NCI-H1417 (cell line): ENCODE measurements at places on chromosomes 4 and X.
A peak's percentile ranks its signal among the peaks of the same experiment; 100 is the strongest.

DNA sequence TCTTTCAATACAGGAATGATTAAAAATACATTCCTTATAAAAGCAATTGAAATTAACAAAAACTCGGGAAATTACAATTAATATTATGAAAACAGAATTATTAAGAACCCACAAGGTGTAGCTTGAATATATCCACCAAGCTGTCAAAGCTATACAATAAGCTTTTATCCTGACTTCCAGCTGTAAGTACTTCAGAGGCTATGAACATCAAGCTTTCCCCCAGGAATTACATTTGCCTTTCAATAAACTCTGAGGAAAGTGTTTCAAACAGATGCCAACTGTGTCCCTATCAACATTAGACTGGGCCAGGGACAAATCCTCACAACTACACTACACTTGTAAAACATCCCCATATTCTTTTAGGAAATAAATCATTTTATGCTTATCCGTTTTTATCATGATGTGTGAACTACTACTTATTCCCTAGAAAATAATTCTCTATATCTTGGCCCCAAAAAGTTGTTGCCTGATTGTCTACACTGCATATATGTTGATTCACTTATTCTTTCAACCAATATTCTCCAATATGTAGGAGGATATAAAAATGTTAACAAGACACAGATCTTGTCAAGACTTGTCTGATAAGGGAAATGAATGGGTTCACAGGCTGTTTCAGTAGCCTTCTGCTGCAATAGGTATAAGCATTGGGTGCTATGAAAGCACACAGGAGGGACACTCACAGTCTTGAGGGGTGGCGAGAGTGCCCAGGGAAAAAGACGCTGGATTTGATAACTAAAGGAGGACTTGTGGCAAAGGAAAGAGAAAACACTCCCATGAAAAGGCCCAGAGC, 494.1 kb downstream of the CENPC start:
- no peak for DNase-seq

GRCh38 chrX:136354201-136354600, 53.4 kb downstream of the ADGRG4 start:
- DNase-seq = no peak

DNA sequence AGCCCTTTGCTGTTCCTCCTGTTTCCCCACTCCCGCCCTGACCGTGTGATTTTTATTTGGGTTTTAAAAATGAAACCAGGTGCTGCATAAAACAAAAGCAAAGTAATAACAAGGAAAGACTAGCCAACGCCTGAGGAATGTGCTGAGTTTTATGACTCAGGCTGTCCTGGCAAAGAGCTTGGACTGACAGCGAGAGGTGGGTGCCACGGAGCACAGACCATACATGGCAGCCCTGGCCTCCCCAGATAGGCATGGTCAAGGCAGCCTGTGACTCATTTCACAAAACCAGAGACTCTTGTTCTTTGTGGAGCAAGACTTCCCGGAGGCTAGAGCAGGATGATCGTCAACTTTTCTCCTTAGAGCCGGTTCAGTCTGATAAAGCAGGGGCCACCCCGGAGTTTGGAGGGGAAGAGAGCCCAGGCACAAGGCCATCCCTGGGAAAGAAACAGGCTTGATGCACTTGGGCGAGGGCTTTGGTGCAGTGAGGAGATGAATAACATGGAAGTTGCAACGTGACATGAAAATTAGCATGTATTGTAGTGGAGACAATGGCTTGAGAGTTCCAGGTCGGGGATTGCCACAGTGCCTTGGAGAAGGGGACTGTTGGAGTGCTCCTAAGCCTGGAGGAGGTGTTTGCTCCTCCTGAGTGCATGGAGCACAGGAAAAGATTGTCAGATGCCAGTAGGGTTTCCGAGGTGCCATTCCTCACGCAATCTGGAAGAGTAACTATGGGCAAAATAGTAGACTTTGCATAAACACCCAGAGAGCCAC, 54.8 kb downstream of the C4orf51 start:
- DNase-seq = no peak

DNA sequence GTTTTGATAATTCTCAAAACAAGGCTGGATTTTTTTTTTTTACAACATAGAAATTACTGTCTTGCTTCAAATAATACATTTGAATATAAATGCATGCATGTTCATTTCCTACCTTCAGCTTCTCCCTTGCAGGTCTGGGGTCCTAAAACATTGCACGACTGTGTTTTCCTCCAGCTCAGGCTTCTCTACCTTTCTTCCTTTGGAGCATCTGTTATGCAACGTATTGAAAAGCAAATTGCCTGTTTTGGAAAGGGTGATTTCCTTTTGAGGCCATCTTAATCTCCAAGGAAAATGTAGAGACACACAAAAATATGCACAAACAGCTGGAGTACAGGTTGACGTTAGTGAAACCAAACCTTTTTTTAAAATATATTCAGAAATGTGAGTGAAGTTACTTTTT, 115.6 kb upstream of the TLL1 start:
- peak; percentile 6 for DNase-seq

- DNase-seq = no peak
Observed at GRCh38 chrX:53075011-53075410, 7.2 kb upstream of the TSPYL2 start.

- no peak for DNase-seq
Observed at GRCh38 chrX:149284616-149285015, 220.5 kb downstream of the IDS start.

GRCh38 chr4:10072420-10073017, 44.1 kb downstream of the WDR1 start:
- DNase-seq = no peak

DNA sequence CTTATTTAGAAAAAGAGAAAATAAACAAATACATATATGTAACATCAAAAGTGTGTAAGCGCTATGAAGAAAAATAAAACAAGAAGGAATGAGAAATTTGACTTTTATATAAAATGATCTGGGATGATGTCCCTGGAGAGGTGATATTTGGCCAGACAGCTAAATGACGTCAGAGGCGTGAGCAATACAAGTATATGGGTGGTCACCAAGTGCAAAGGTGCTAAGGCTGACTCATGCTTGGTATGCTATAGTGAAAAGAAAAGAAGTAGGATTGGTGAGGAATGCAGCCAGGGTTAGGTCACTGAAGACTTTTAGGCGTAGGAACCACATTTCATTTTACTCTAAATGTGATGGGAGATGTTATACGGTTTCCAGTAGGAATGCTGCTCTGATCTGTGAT, 1049.1 kb upstream of the TENM3 start:
- no peak for DNase-seq

- no peak for DNase-seq
Observed at GRCh38 chr4:89114100-89114499, 2.8 kb downstream of the TIGD2 start.

DNA sequence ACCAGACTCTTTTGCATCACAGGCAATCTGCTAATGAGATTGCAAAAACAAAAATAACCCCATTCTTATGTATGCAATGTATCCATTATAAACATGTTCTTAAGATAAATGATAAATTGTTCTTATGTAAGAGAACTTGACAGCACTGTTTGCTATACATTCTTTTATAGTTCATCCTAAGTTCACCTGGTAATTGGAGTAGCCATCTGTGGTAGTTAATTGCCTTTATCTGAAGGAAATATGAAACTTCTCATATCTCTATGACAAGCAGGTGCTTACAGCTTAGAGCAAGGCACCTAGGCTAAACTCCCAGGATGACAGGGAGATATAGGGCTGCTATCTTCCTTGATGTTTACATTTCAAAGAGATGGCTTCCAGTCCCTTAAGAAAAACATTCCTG, 21.3 kb upstream of the CLCN5 start:
- peak; percentile 56 for DNase-seq

DNA sequence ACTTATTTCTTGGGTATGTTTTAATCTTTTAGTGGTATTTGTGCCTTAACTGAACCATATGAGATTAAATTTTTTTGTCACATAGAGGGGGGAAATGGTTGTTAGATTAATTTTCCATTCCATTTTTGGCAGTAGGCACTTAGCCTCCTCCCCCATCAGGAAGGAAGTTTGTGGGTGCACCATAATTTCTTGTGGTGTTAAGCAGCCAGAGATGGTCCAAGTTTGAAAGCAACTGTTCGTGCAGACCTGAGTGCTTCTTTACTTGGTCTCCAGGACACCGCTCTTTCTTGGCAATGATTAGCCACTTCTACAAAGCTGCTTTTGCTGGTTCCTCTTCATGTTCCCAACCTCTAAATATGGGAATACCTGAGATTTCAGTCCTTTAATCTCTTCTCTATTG, 92.7 kb upstream of the RPL34 start:
- no peak for DNase-seq

DNA sequence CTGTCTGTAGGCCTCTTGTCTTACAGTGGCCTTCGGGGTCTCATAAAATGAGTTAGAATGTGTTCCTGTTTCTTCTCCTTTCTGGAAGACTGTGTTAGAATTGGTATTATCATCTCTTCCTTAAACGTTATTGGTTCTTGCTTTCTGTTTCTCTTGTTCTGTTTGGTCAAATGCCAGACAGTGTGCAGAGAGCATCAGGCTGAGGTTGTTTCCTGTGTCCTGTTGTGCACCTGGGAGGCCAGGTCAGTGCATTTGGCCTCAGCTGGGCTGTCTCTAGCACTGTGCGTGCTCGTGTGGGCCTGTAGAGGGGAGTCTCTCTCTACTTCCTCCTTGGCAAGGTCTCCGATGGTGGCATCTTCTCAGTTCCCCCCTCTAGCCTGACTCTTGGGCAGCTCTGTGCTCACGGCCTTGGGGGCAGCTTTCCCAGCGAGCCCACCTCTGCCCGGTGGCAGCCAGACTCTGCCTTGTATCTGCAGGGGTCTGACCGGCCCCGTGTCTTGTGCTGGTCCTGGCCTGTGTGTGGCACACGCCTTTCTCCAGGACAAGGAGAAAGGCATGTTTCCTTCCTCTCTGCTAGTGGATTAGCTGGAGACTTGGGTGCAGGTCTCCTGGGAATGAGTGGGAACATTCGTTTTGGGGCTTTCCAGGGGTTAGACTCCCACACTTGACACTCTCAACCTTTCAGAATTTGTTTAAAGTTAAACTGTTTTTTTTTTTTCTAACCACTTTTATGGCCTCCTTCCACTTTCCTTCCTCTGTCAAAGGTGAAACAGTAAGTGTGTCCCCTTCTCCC, 62.3 kb downstream of the FAM193A start:
- no peak for DNase-seq

DNA sequence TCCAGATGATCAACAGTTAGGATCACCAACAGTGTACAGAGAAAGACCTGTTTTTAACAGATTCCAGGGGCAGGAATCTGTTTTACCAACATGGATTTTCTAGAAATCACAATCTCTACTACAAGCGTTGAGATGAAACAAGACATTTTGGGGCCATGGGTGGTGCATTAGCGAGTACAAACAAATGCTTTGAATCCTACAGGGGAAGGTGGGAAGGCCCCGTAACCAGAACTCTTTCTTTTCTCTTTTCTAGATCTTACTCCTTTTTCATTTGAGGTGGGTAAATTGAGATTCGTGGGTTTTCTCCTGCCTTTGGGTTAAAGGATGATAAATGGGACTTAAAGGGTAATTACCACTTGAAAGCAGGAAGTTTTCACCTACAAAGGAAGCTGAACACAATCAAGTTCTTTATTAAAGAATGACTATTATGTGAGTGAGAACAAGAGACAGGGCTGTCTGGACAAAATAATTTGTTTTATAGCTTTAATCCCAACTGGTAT, 189.9 kb upstream of the ANXA3 start:
- DNase-seq = no peak

DNA sequence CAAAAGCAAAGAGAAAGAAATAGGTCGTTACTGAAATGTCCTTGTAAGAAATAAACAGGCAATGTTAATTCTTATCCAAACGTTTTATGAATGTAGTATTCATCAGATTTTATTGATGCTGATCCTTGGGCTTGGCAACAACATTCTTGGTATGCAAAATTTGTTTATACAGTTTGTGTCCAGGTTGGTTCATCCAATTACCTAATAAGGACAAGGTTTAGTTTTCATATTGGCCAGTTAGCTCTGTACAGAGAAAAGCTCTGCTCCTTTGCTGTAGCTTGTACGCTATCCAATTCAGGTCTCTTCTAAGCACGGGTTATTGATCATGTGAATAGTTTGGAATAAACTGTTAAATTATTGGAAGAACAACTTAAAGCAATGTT, 14.4 kb upstream of the CCNG2 start:
- no peak for DNase-seq

DNA sequence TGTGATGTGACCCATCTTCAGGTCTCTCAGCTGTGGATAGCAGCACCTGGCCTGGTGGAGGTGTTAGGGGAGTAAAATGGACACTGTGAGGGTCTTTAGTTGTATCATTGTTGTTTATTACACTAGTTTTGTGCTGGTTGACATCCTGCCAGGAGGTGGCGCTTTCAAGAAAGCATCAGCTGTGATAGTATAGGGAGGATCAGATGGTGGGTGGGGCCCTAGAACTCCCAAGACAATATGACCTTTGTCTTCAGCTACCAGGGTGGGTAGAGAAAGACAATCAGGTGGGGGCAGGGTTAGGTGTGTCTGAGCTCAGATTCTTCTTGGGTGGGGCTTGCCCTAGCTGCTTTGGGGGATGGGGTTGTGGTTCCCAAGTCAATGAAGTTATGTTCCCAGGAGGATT, 162.8 kb downstream of the PPP1R2C start:
- no peak for DNase-seq

GRCh38 chrX:2162695-2163094, 338.1 kb downstream of the DHRSX start:
- DNase-seq = no peak

DNA sequence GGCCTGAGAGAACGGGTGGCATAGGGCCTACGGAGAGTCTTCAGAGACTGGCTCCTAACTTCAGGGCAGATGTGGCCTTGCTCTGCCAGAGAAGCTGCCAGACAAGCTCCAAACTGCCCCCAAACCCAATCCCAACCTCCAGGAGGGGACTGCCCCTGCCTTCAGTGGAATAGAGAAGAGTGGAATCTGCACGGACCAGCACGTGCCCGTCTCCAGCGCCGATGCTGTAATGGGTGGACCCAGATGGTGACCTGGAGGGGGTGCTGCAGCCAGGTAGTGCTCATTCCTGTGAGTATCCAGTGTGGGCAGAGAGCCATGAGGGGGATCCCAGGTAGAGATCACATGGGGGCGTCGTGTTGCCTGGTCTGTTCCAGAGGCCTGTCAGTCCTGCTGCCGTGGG, 73.2 kb upstream of the NKX1-1 start:
- DNase-seq = no peak

- DNase-seq = no peak
Observed at GRCh38 chr4:74638001-74638400, 156.3 kb downstream of the BTC start.

DNA sequence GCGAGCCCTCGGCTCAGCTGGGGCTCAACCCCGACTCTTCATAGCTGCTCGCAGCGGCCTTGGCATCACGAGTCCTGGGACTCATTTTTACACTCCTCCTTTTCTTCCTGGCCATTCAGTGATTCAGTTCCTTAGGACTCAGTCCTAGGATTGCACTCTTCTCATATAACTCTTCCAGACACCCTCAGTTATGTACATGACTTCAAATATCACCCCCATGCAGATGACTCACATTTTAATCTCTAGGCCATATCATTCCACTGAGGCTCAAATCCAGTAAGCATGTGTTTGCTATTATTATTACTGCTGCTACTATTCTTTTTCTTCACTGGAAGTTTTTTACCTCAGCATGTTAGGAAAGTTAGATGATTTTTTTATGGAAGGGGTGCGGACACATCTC, 14.4 kb downstream of the ITGB1BP2 start:
- DNase-seq = no peak
